ENCODE measurements at places on chromosomes 3 and 15.

- H3K27ac ChIP-seq, result peak overlapping the region; percentile 24
- peak overlapping the region; percentile 22 for H3K4me3 ChIP-seq
- peaks cover 24% of the 10 kb centered on the region for H3K4me1 ChIP-seq
These were observed 111.7 kb upstream of the KLF13 start for GRCh38 chr15:31214864-31215489.

- H3K36me3 ChIP-seq, result no peaks in the 10 kb centered on the region
- no peaks in the 10 kb centered on the region for H3K27me3 ChIP-seq
- H3K4me1 ChIP-seq, result no peaks in the 10 kb centered on the region
- no peak for DNase-seq
- no peak overlapping the region for H3K27ac ChIP-seq
- H3K4me3 ChIP-seq, result no peak overlapping the region
These were observed 50.7 kb downstream of the TRA2B start for GRCh38 chr3:185887066-185887465.

DNA sequence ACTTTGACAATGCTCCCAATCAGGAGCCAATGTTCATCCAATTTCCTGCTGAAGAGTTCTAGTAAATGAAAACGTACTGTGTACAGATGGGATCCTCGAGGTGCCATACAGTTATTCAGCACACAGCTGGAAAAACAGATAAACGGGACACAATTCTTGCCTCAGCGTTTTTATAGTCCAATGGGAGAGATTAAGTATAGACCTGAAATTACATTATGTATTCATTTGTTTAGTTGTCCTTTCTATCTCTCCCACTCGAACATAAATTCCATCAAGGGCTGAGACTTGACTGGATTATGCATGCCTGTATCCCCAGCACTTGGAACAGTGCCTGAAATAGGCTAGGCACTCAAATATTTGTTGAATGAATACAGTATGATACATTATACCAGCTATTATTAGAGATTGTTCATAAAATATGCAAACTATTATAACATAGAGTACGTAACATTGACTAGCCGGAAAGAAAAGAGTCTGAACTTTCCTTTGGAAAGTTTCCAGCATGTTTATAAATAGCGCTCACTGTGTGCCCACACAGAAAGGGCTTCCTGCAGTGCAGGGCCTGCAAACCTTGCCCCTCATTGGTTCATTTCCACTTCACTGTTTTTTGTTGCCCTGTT, 27.4 kb upstream of the SNTN start:
- no peak overlapping the region for H3K27ac ChIP-seq
- no peaks in the 10 kb centered on the region for H3K4me1 ChIP-seq
- no peak overlapping the region for H3K4me3 ChIP-seq

- H3K4me3 ChIP-seq, result no peak overlapping the region
- no peaks in the 10 kb centered on the region for H3K27me3 ChIP-seq
- no peak for DNase-seq
These were observed 84.2 kb upstream of the SLC4A7 start for GRCh38 chr3:27568393-27568792.

GRCh38 chr15:65344914-65345275, 32.9 kb downstream of the IGDCC3 start:
- H3K36me3 ChIP-seq, result no peaks in the 10 kb centered on the region
- no peak for DNase-seq

DNA sequence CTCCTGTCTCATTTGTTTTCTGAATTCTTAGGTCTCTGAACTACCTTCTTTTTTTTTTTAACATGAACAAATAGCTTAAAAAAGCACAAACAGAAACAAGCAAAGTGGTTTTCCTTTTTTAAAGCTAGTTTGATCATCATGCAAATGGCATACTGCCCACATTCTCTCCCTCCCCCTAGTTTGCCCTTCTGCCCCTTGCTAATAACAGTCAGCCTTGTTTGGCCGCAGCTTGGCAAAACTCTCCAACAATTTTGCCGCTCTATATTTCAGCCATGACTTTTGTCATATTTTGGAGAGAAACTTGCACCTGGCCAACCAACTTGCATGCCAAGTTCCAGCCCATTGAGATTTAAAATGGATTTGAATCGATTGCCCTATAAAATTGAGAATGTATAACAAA, 666.0 kb upstream of the NR2F2 start:
- no peak for DNase-seq
- H3K4me3 ChIP-seq, result no peak overlapping the region
- no peaks in the 10 kb centered on the region for H3K36me3 ChIP-seq
- no peaks in the 10 kb centered on the region for H3K27me3 ChIP-seq

- H3K4me1 ChIP-seq, result no peaks in the 10 kb centered on the region
- H3K27me3 ChIP-seq, result no peaks in the 10 kb centered on the region
These were observed 34.9 kb upstream of the GABRB3 start for GRCh38 chr15:26807517-26808427.

- no peaks in the 10 kb centered on the region for H3K36me3 ChIP-seq
- H3K27me3 ChIP-seq, result no peaks in the 10 kb centered on the region
- no peaks in the 10 kb centered on the region for H3K4me1 ChIP-seq
- H3K27ac ChIP-seq, result no peak overlapping the region
- H3K4me3 ChIP-seq, result no peak overlapping the region
These were observed 70.6 kb downstream of the TM4SF4 start for GRCh38 chr3:149545049-149545448.

DNA sequence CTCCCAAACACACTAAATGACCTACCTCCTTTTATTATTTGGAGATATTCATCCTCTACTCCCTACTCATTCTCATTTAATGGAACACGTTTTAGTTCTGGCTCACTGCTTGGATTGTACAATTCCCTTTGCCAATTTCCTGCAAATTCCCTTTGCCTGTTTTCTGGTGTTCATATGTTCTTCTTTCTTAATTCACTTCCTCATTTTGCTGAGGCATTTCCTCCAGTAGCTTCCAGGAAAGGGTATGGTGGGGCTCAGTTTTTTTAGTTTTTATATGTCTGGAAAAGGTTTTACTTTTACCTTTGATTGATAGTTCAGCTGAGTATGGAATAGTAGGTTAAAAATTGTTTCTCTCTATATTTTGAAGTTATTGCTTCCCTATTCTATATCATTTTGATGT, 143.6 kb upstream of the GOLIM4 start:
- no peaks in the 10 kb centered on the region for H3K36me3 ChIP-seq
- H3K27ac ChIP-seq, result no peak overlapping the region
- no peaks in the 10 kb centered on the region for H3K4me1 ChIP-seq
- H3K4me3 ChIP-seq, result no peak overlapping the region

- H3K4me3 ChIP-seq, result no peak overlapping the region
- H3K27me3 ChIP-seq, result no peaks in the 10 kb centered on the region
- no peak for DNase-seq
- H3K4me1 ChIP-seq, result no peaks in the 10 kb centered on the region
- H3K27ac ChIP-seq, result no peak overlapping the region
These were observed 8.1 kb upstream of the RCCD1 start for GRCh38 chr15:90946538-90946937.

- no peak overlapping the region for H3K27ac ChIP-seq
- no peaks in the 10 kb centered on the region for H3K4me1 ChIP-seq
- H3K27me3 ChIP-seq, result no peaks in the 10 kb centered on the region
- no peak overlapping the region for H3K4me3 ChIP-seq
- DNase-seq, result no peak
These were observed 219.3 kb upstream of the COL8A1 start for GRCh38 chr3:99419116-99419515.

DNA sequence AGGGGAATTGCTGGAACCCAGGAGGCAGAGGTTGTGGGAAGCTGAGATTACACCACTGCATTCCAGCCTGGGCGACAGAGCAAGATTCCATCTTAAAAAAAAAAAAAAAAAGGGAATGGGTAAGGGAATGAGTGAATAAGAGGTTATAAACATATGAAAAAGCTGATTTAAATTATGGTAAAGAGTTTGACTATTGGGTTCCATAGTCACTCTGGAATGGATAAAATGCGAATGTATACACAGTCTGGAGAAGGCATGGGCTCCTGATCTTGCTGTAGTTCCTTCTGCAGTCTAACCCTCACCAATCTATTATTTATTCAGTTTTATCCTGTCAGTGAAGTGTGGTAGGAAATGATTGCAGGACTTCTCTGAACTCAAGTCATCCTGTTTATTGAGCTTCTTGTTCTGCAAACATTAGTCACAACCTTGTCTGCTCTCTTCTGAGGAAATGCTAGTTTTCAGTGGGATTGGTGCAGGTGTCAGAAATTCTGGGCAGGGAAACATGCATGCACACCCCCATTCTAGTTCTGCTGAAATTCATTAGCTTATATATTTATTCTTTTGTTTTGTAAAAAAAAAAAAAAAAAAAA, 190.9 kb upstream of the CFAP20DC start:
- no peak overlapping the region for H3K4me3 ChIP-seq
- H3K36me3 ChIP-seq, result no peaks in the 10 kb centered on the region
- peaks cover 1% of the 10 kb centered on the region for H3K4me1 ChIP-seq
- H3K27me3 ChIP-seq, result no peaks in the 10 kb centered on the region
- no peak for DNase-seq
- no peak overlapping the region for H3K27ac ChIP-seq

- no peaks in the 10 kb centered on the region for H3K36me3 ChIP-seq
- no peak overlapping the region for H3K4me3 ChIP-seq
- no peak overlapping the region for H3K27ac ChIP-seq
These were observed 39.3 kb downstream of the EDEM1 start for GRCh38 chr3:5226783-5227182.

GRCh38 chr3:4819746-4820145, 159.5 kb upstream of the BHLHE40 start:
- no peak overlapping the region for H3K4me3 ChIP-seq
- no peaks in the 10 kb centered on the region for H3K27me3 ChIP-seq
- H3K4me1 ChIP-seq, result peaks cover 36% of the 10 kb centered on the region
- DNase-seq, result no peak
- H3K36me3 ChIP-seq, result peaks cover 8% of the 10 kb centered on the region

DNA sequence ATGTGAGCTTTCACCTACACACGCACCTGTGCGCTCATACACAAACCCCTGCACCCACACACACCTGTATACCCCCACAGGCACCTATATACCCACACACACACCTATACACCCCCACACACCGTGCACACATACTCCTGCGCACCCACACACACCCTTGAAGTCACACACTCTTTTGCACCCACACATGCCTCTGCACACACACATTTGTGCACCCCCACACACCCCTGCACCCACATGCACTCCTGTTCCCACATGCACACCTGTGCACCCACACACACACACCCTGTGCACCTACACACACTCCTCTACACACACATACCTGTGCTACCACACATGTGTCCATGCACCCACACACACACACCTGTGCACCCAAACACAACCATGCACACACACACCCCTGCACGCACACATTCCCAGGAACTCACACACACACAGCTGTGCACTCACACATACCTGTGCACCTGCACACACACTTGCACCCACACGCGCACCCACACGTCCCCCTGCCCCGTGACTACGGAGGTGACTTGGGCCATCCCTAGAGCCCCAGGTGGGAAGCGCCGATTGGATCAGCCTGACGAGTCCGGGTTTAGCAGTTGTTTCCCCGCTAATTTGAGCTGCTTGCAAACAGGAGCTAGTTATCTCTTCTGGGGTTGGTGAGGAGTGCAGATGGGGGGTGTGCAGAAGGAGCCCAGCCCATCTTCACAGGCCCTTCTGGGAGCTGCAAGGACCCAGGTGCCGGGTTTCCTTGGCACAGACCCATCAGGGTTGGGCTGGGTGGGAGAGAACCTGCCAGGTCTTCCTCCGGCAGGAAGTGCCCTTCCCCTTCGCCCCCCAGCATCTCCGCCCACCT, 97.8 kb downstream of the CHSY1 start:
- no peaks in the 10 kb centered on the region for H3K4me1 ChIP-seq
- H3K27me3 ChIP-seq, result no peaks in the 10 kb centered on the region
- H3K36me3 ChIP-seq, result no peaks in the 10 kb centered on the region
- H3K4me3 ChIP-seq, result no peak overlapping the region

DNA sequence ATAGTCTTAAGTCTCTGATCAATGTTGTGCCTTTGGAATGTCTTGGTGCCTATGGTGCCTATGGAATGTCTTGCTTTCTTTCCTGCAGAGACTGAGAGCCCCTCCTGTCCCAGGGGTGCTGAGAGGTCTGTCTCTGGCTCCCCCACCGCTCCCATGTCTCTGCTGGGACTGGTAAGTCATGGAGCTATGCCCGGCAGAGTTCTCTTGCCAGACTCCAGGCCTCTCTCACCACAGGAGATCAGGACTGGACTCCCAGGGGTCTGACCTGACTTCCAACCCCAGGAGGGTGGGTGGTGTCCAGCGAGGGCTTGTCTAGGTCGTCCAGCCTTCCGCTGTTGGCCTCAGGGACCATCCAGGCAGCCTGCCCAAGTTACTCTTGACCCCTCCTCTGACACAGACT, 14.0 kb upstream of the CYP11A1 start:
- peaks cover 36% of the 10 kb centered on the region for H3K4me1 ChIP-seq
- H3K27me3 ChIP-seq, result no peaks in the 10 kb centered on the region
- DNase-seq, result no peak
- H3K36me3 ChIP-seq, result no peaks in the 10 kb centered on the region
